ENCODE measurements at places on chromosomes 3 and 15. TPM values are rescaled to one million over a fixed set of nuclear protein-coding genes. Genes with fewer than 3 reads are reported as not detected.
A peak's percentile ranks its signal among the peaks of the same experiment; 100 is the strongest.

- DNase-seq: no peak
Observed at GRCh38 chr15:40832903-40833302, 4.4 kb upstream of the PPP1R14D start.

GRCh38 chr3:122609798-122610559, 32.5 kb downstream of the PARP15 start:
- DNase-seq: peak; percentile 17

DNA sequence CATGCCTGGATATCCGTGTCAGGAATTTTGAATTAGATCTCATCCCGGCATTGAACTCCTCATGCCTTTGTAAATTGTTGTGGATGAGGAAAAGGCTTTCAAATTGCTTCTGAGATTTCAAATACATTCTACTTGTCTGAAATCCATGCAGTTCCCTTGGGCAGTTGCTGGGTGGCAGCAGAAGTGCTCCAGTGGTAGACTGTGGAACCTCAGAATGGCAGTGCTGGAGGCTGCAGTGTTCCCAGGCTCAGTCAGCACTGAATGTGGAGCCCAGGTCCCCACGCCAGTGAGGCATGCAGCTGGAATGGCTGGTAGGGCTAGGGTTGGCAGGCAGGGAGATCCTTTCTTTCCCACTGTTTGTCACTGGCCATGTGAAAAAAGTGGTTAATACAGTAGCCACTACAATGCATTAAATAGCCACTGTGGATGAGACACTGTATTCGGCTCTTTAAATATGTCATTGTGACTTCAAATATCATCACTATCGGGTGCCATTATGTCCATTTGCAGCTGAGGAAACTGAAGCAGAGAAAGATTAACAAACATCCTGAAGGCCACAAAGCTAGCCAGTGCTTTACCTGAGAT, 98.6 kb downstream of the TPRG1 start:
- DNase-seq: peak; percentile 56

AEN gene
- total RNA-seq: 33.5 TPM

BOC gene
- total RNA-seq: not detected

ACKR4 gene
- total RNA-seq: not detected

All from activated CD4-positive, alpha-beta memory T cell treated with anti-CD3 and anti-CD28 coated beads, Interleukin-2, amount 10 ng/mL, durations not matched to agents 7 days and 5 days (primary cell).